ENCODE measurements at places on chromosomes 2 and 18.

DNA sequence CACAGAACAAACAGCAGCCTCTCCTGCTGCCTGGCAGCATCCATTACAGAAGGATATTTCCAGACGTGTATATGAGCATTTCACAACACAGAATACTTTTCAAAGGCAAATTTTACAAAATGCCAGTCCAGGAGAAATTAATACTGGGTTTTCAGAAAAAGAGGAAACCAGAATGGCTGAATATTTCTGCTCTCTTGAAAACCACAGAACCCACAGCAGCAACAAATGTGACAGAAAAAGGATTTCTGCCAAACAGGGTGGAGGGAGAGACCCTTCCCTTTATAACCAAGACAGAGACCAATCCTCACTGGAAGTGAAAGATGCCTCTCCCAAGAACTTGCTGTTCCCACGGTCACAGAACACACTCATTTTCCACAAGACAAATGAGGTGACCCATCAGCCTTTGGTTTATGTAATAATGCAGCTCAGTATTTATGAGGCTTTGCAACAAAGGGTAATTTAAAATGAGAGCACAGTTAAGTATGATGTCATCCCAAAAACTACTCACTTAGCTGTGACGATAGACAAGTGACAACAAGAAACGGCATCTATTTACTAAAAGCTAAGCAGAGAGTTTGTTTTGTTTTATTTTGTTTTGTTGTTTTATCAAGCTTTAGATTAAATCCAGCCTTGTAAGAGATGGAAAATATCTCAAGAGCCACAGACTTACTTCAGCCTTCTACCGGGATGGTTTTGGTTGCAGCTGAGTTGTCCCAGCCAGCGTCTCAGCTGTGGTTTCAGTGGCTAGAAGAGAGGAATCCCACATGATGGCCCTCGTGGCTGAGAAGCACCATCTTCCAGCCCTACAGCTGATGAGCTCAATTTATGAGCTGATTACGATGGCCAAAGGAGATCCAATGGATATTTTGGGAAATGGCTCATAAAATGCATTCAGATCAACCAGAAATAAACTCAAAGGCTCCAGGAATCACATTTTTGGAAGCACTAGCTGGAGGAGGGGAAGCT is 249.3 kb upstream of the AGAP1 start:
- DNase-seq = no peak

DNA sequence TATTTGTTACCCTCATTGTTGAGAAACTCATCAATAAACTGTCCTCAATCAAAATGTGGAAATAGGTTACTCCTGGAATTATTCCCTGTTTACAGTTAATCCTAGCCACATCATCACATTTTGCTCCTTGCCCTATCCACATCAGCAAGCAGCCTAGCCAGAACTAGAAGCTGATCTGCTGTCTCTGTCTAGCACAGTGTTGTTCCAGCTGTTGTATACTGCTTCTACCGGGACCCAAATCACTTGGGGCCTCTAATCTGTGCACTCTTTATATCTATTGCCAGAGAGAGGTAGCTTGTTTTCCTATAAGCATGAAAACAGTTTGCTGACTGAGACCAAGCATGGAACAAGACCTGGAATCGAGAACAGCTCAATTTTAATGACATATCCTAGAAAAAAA is 196.2 kb upstream of the SP5 start:
- DNase-seq = no peak

DNA sequence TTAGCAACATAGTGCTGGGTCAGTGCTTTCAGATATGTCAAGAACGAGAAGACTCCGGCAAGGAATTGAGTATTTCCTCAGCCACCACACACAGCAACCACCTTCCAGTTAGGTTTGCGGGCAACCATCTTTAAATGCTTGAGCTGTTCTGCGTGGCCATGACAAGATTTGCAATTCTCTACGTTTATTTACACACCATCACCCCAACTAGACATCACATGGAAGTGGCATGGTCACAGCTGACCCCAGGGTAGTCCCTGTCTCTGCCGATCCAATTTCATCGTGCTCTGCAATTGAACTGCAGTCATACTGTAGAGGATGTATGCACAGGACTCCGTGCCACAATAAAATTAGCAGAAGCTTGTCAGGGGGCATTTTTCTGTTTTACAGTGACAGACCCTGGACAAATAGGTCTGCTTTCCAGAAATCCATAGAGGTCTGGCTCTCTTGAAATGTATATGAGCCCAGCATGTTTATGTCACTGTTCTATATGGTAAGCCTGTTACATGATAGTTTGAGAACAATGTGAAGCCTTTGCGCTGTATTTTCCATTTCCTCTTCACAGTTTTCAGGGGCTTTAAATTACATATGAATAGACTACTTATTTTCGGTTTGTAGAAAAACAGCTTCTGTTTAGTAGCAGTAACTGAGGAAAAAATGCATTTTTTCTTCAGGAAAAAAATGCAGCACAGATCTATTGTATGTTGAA is 605.2 kb downstream of the NR4A2 start:
- DNase-seq = no peak

GRCh38 chr2:44879269-44880124 is 62.0 kb upstream of the SIX3 start:
- no peak for DNase-seq

Data from stimulated activated naive B cell treated with anti-CD40 and anti-IgM and Interleukin-4, amounts not matched to agents 10 μg/mL and 1 μg/mL and 100 μg/mL, for 72 hours (primary cell).